Tibial artery (tissue), 4 donors: ENCODE measurements at places on chromosomes 5 and 9.

DNA sequence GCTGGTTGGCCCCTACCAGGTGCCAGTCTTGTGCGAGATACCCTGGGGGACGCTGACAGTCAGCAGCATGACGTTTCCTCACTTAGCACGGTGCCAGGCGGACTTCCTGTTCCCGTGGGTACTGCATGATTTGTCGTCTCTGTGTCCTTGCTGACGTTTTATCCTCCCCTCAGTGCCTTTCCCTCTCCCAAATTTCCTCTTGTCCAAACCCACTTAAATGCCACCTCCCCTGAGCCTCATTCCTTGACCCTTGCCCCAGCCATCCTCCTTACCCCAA, 60.6 kb upstream of the SAP30L start:
- DNase-seq = no peak

DNA sequence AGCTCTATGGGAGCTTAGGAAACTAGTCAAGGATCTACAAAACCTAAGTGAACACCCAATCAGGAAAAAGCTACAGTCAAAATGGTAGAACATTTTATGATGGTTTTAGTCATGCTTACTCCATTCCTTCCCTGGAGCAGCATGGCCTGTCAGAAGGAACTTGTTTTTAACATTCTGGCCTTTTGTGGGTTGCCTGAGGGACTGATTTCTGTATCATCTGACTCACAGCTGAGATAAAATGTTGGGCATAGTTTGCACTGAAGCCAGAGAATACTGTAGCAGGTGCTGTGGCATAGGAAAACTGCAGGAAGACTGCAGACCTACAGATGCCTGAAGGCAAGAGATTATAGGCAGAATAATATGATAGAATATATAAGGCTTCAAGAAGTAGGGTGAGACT, 719.6 kb upstream of the GRAMD2B start:
- no peak for DNase-seq

GRCh38 chr9:70222354-70222753, 36.4 kb upstream of the SMC5 start:
- no peak for DNase-seq

DNA sequence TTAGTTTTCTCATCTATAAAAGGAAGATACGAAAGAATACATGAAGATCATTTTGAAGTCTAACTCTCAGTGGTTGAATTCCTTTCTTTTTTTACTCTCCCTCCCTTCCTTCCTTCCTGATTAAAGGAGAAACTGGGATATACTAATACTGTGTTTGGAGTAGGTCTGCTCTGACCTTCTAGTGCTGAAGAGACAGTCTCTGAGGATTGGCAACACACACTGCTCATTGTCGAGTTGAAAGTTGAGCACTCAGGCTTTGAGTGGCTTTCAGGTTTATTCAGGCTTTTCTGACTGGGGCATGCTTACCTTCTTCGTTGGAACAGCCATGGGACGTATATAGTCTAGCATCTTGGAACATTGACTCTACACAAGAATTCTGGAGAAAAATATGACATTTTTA, 86.9 kb upstream of the RPS23 start:
- DNase-seq = no peak

- DNase-seq = no peak
These were observed 345.4 kb upstream of the MEF2C start for GRCh38 chr5:89228355-89228754.

DNA sequence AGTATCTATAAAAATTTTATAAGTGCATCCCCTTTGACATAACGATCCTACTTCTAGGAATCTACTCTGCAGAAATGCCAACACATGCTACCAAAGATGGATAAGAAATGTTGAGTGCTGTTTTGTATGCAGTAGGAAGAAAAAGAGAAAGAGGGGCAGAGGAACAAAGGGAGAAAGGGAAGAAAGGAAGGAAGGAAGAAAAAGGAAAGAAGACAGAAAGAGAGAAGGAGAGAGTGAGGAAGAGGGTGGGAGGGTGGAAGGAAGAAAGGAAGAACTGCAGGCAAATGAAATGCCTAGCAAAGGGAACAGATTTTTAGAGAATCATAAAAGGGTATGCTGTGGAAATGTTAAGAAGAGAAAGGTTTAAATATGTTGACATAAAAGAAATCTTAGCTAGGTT, 48.5 kb upstream of the ALDOB start:
- DNase-seq = no peak

DNA sequence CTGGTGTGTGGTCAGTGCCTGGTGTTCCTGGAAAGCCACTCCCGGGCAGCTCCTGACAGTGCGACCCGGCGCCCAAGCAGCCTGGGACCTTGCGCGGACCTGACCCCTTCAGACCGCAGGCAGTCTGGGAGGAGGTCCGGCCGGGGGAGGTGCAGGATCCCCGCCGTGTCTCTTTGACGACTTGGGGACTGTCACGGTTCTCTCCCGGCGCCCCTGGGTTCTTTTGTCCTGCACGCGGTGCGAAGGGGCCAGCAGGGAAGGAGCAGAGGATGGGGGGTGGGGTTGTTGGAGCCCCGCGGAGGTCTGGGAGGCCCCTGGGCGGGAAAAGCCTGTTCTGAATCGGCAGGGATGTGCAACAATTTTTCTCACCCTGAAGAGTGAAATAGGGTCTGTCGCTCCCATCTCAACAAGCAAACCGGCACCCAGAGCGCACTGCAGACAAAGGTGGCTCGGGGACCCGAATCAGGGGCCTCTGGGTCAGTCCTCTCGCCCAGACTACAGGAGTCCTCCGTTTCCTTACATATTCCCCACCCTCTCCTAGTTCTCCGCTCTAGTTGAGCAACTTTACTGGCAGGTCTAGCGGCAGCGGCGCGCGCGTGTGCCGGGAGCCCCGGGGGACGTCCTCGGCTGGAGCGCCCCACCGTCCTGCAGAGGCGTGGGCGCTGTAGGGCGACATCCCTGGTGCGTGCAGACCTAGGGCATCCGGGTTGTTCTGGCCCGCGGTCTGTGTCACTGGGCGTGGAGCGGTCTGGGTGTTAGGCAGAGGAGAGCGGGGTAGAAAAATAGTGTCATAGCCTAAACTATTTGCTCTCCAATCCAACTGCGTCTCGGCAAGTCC, 1.2 kb downstream of the VCAN start:
- DNase-seq = peak; percentile 68

GRCh38 chr5:36576721-36577120, 29.7 kb upstream of the SLC1A3 start:
- no peak for DNase-seq

- no peak for DNase-seq
These were observed 2034.6 kb upstream of the ACO1 start for GRCh38 chr9:30349526-30350513.

DNA sequence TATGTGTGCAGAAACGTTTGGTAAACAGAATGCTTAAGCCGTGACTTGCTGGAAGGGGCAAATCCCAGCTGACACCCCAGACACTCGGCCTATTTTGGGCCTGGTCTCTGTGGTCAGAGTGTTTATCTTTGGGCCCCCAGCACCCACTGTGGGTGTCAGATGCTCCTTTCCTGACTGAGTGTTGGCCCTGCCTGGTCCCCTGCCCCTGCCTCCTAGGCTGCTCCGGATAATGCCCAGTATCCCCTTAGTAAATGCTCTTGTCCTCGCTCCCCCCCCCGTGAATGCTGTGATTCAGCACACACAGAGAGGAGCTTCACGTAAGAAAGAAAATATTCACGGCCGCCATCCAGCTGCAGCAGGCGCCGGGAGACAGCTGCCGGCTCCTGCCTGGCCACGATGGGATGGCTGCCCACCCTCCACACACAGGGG, 11.3 kb upstream of the ANGPTL2 start:
- DNase-seq = peak; percentile 81

DNA sequence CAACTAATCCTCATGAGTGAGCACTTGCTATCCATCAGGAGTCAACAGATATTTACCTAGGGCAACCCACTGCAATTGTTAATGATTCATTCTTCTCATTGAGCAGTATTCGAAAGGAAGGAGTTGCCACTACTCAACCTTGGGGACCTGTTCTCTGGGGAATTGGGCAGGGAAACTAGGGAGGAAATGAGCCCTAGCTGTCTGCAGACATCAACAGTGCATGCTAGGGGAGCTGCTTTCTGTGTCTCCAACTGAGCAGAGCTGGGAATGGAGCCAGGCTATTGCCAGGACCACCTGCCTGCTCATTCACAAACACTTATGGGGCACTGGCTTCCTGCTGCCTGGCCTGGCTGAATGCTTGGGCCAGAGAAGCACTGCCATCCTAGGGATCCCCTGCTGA, 183.4 kb downstream of the TMEM38B start:
- no peak for DNase-seq
